IMR-90 (cell line): ENCODE measurements at places on chromosomes 3 and 15. TPM values are rescaled to one million over a fixed set of nuclear protein-coding genes. Genes with fewer than 3 reads are reported as not detected.

FAIM gene
- total RNA-seq = 2.5 and 5.3 TPM in 2 replicates

PYGO1 gene
- total RNA-seq = 6.6 and 10.0 TPM in 2 replicates

TNK2 gene
- 2.2 TPM in 2 replicates for total RNA-seq

RARRES1 gene
- total RNA-seq = 0.90 and 1.9 TPM in 2 replicates

CCR5 gene
- total RNA-seq = not detected in 2 replicates

PCCB gene
- total RNA-seq = 63.6 and 76.2 TPM in 2 replicates

ARGFX gene
- not detected in 2 replicates for total RNA-seq

KLHL25 gene
- 2.7 and 2.8 TPM in 2 replicates for total RNA-seq

AP3S2 gene
- total RNA-seq = 34.1 and 44.4 TPM in 2 replicates

DNAH1 gene
- 1.7 and 2.0 TPM in 2 replicates for total RNA-seq

PDZRN3 gene
- total RNA-seq = 17.0 and 17.8 TPM in 2 replicates

RLBP1 gene
- not detected in 2 replicates for total RNA-seq

MAPK6 gene
- 60.6 and 84.2 TPM in 2 replicates for total RNA-seq

ZNF80 gene
- total RNA-seq = not detected in 2 replicates

SUSD5 gene
- total RNA-seq = 2.9 and 3.9 TPM in 2 replicates

LARP6 gene
- 36.4 and 78.3 TPM in 2 replicates for total RNA-seq

CLDN18 gene
- total RNA-seq = not detected in 2 replicates

NR2C2 gene
- 13.8 and 17.2 TPM in 2 replicates for total RNA-seq

DAZL gene
- total RNA-seq = not detected in 2 replicates

ASB14 gene
- total RNA-seq = not detected in 2 replicates

RARB gene
- 1.4 TPM in 2 replicates for total RNA-seq

FXR1 gene
- total RNA-seq = 182 and 242 TPM in 2 replicates

SSR3 gene
- 606 and 608 TPM in 2 replicates for total RNA-seq

CHRNA3 gene
- not detected in 2 replicates for total RNA-seq

PLSCR2 gene
- total RNA-seq = not detected in 2 replicates

ERC2 gene
- 0.18 and 0.28 TPM in 2 replicates for total RNA-seq

OR5K1 gene
- not detected in 2 replicates for total RNA-seq

FOXL2 gene
- not detected in 2 replicates for total RNA-seq

MAGI1 gene
- 24.2 and 26.4 TPM in 2 replicates for total RNA-seq

FGF7 gene
- total RNA-seq = 34.8 and 69.2 TPM in 2 replicates
